ENCODE measurements at places on chromosomes 13 and 19. TPM values are rescaled to one million over a fixed set of nuclear protein-coding genes. Genes with fewer than 3 reads are reported as not detected.

The BCAM gene
- total RNA-seq, result 22.6 TPM

The NBEA gene
- 1.2 TPM for total RNA-seq

The C5AR1 gene
- total RNA-seq, result not detected

The RPS5 gene
- 2,634 TPM for total RNA-seq

The SLC8A2 gene
- total RNA-seq, result not detected

The ZNF350 gene
- total RNA-seq, result 3.1 TPM

The LYPD3 gene
- 0.10 TPM for total RNA-seq
